ENCODE measurements at places on chromosomes 7 and 10. TPM values are rescaled to one million over a fixed set of nuclear protein-coding genes. Genes with fewer than 3 reads are reported as not detected.

The ANKRD7 gene
- polyA plus RNA-seq, result not detected

DNA sequence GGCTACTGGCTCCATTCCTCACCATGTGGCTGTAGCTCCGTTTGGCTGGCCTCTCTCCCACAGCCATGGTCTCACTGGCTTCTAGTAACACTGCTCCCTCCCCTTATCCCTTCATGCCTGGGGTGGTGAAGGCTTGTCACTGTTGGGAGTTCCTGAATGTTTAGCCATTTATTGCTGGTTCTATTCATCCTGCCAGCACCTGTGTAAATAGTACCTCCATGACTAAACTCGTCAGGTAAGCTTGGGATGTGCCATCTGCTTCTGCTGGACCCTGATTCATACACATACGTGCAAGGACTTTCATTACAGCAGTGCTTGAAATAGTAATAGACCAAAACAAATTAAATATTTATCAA lies 61.6 kb downstream of the CCDC71L start:
- no peak for DNase-seq

The GRIFIN gene
- polyA plus RNA-seq, result not detected

GRCh38 chr7:128200376-128200775 lies 40.7 kb upstream of the LEP start:
- no peak for DNase-seq

The FOXI2 gene
- not detected for polyA plus RNA-seq
